ENCODE measurements at places on chromosomes 4 and X.

DNA sequence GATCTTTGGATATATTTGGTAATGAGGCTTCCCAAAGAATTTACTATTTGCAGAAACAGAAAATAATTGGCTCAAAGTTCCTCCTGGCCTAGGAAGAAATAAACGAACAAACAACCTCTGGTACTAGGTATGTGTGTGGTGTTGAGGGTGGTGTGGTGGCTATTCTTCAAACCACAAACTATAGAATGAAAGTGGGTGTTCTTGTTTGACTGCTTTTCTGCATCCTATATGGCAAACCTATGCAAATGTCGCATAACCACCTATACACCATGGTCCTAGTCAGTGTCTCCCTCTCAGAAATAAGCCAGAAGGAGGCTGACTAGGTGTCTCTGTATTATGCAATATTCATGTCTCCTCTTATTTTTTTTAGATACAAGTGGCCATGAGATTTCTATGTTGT is 106.6 kb upstream of the PCDH18 start:
- DNase-seq: no peak

GRCh38 chr4:172892300-172892699 is 276.3 kb upstream of the GALNT7 start:
- no peak for DNase-seq

DNA sequence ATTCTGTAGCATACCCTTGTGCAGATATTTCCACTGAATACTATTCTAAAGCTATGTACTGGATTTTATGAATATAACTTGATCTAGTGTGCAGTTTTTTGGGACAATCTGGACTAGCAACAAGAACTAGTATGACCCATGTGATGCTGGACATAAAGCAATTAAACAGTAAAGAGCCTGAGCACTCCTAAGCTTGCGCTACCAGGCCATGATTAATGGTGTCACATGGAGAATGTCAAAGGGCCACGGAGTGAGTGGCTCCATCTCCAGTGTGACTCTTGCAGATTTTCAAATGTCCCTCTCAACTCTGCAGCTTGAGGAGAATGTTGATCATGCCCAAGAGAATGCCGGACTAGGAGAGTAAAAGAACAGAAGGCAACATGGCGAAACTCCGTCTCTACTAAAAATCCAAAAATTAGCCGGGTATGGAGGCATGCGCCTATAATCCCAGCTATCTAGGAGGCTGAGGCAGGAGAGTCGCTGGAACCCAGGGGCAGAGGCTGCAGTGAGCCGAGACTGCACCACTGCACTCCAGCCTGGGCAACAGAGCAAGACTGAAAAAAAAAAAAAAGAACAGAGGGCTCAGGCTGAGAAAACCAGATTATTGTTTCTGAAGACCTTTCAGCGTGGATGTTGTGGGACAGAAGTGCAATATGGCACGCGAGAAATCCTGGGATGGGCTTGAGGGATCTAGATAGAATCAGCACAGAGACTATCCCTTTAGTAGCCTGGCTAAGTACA is 45.0 kb downstream of the TIGD2 start:
- DNase-seq: no peak

GRCh38 chrX:41384051-41384705 is 50.2 kb downstream of the DDX3X start:
- DNase-seq: no peak

DNA sequence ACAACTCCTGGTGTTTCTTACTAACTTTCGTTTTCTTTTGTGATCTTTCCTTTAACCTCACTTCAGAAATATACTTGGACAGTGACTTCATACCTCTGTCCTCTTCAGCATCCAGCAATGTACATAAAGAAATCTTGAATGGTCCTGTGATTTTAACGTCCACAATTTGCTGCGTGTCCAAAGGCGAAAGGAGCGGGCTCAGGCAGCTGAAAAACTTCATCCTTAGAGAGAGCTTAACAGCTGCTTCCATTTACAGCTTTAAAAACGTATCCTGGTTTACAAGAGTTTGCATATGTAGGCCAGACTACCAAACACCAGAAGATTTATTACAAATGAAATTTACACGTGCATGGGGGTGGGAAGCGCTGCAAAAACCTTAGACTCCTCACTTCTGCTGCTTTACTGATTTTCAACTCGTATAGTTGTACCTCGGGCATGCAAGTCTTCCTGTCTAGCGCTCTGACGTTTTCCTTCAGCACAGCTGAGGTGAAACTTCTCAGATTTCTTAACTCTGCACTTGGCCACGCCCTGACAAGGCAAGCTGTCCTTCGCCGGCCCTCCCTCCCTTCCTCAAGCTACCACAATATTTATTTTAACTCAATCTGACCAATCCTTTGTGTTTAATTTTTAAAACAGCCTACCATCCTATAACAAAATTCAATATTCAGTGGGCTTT is 406.4 kb downstream of the FAM47A start:
- DNase-seq: no peak

- no peak for DNase-seq
Observed at GRCh38 chr4:8547108-8547911, 32.9 kb upstream of the GPR78 start.

DNA sequence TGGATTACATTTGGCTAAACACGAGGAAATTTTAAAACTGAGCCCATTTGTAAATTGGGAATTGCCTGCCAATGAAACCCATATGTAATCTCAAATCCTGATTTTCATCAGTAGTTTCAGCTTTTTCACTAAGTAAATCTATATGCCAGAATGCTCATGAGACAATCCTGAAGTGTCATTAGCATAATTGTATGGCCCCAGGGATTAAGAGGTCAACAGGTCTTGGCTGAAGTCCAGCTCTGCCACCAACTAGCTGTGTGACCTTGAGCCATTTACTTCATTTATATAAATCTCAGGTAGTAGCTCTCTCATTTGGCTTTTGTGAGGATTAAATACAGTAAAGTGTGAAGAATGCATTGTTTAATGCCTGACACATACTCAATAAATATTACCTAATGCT is 320.5 kb upstream of the EMCN start:
- DNase-seq: no peak

GRCh38 chr4:142088906-142089305 is 452.5 kb downstream of the IL15 start:
- DNase-seq: no peak

DNA sequence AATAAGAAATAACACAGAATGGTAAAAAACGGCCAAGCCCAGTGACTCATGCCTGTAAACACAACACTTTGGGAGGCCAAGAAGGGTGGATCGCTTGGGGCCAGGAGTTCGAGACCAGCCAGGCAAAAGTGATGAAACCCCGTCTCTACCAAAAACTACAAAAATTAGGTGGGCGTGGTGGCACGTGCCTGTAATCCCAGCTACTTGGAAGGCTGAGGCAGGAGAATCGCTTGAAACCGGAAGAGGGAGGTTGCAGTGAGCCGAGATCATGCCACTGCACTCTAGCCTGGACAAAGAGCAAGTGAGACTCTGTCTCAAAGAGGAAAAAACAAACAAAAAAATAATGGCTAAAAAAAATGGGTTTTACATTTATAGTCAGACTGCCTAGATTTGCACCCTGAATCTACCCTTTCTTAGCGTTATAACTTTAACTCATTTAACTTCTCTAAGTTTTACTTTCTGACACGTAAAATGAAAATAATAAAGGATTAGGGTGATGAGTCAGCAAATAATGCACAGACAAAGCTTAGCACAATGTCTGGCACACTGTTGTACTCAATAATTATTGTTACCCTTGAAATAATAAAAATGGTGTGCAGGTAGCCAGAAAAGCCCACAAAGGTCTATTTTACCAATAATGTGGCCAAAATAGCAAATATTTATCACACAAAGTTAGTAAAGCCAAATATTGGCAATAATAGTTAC is 55.0 kb downstream of the ATP11C start:
- no peak for DNase-seq

DNA sequence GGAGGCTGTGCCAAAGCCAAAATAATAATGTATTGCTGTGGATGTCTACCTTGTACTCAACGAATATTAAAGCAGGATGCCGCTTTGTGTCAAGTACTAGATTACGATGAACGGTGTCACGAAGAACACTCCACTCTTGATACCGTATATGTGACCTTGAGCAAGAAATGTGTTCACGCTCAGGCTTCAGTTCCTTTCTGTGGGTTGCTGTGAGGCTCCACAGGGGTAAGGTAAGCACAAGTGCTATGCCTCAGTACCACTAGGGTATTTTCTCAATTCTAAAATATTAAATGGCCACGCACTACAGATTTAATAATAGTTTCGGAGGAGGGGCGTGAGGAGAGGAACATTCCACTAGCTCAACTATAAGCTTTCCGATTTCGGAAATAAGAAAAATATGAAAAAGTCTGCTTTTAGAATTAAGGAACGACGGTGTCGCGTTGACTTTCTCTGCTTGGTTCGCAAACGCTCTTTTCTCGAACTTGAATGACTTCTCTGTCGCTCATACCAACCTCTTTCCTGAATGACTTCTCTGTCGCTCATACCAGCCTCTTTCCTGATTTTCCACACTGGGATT is 607 bp upstream of the SCOC start:
- DNase-seq: peak; percentile 28

DNA sequence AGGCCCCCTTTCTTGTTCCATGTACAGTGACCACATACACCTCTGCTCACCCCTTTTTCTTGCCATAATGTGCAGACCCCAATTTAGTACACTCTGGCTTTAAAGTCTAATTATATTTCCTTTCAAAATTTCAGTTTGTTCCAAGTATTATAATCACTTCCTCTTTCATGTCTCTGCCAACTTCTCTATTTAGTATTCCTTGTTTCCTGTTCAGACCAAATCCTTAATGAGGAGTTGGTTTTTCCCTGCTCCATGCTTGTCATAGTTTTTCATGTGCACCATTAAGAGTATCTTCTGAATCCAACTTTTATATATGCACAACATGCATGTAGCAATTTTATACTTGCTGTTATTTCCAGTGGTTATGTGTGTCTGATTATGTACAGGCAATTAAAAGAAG is 32.3 kb downstream of the USP53 start:
- no peak for DNase-seq

DNA sequence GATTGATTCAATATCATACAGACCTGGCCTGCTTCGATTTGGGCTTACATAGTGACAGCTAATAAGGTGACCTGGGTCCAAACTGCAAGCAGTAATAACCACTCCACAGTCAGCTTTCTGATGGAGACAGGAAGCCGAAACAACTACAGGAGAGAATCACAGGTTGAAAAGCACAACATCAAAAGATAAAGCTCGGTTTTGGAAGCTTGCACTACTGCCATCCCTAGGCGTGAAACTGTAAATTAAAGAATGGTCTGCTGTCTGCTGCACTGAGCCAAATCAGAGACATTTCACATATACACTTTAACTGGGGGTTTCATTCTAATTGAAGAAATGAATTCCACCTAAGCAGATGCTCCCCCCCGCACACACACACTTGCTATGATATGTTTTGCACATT is 116.3 kb downstream of the DHX15 start:
- no peak for DNase-seq

- peak; percentile 25 for DNase-seq
Observed at GRCh38 chrX:153739754-153740486, 15.3 kb downstream of the ABCD1 start.
